T-helper 17 cell (primary cell): ENCODE measurements at places on chromosomes 16 and 17. TPM values are rescaled to one million over a fixed set of nuclear protein-coding genes. Genes with fewer than 3 reads are reported as not detected.

GRCh38 chr17:70270554-70270953 is 101.2 kb downstream of the KCNJ2 start:
- H3K27me3 ChIP-seq, result peaks cover 6% of the 10 kb centered on the region
- no peak for DNase-seq
- no peaks in the 10 kb centered on the region for H3K4me1 ChIP-seq
- H3K36me3 ChIP-seq, result no peaks in the 10 kb centered on the region

GRCh38 chr16:87216841-87217275 is 100.3 kb downstream of the C16orf95 start:
- H3K27ac ChIP-seq, result no peak overlapping the region
- DNase-seq, result no peak

Gene TP53TG3F
- not detected for total RNA-seq

DNA sequence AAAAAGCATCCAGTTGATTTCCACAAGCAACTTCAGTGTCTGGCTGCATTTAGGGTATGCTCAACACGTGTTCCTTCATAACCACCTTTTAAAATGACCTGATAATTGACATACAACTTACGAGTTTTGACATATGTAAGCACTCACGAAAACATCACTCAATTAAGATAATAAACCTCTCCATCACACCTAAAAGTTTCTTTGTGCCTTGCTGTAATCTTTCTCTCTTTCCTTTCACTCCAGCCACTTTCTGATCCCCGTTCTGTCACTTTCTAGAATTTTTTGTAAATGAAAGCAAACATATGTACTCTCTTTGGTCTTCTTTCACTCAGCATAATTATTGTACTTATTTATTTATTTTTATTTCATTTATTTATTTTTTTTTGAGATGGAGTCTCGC is 20.7 kb upstream of the UBE2G1 start:
- H3K36me3 ChIP-seq, result peaks cover 2% of the 10 kb centered on the region
- no peak overlapping the region for H3K4me3 ChIP-seq
- H3K27ac ChIP-seq, result no peak overlapping the region
- H3K27me3 ChIP-seq, result no peaks in the 10 kb centered on the region

- peaks cover 33% of the 10 kb centered on the region for H3K4me1 ChIP-seq
- DNase-seq, result no peak
- H3K27me3 ChIP-seq, result no peaks in the 10 kb centered on the region
- peak overlapping the region; percentile 80 for H3K4me3 ChIP-seq
- peak overlapping the region; percentile 73 for H3K27ac ChIP-seq
- H3K36me3 ChIP-seq, result no peaks in the 10 kb centered on the region
Observed at GRCh38 chr17:29150161-29150560, 30.0 kb downstream of the MYO18A start.
